AG10803 (cell line): ENCODE measurements at places on chromosomes 11 and 22.

GRCh38 chr11:126338346-126339055 lies 17.0 kb upstream of the ST3GAL4 start:
- no peak for DNase-seq

- DNase-seq: peak; percentile 45
Observed at GRCh38 chr11:120272303-120272702, 32.4 kb downstream of the POU2F3 start.

DNA sequence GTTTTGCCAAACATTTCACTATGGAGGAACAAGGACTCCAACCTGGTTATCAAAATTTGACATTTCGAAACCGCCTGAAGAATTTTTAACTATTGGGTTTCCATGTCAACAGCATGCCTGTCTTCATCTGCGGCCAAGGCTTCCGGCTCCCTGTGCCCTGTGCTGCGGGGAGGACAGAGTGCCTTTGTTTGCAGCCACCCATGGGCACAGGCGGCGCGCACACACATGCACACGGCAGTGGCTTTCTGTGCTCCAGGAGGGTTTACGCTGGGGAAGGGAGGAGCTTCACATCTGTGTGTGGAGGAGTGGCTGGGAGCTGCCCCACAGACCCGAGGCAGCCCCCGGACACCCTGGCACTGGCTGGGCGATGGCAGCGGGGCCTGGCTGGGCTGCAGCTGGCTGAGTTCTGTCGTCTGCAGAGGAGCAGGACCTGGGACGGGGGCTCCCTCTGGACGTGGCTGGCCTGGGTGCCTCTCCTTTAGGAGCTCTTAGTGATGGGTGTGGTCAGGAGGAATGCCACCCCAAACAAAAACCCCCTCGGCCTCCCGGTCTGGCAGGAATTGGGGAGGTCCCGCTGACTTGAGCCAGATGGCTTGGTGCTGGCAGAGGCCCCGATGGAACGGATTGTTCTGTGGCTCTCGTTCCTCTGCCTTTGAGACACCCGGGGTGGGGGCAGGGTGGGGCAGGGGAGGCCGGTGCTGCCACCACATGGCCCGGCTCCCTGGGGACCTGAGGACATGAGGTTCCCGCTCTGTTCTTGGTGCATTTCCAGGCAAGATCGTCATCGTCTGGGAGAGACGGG lies 1290.9 kb downstream of the BRD1 start:
- DNase-seq: peak; percentile 47

GRCh38 chr11:36620246-36620645 lies 22.2 kb upstream of the RAG2 start:
- DNase-seq: no peak

DNA sequence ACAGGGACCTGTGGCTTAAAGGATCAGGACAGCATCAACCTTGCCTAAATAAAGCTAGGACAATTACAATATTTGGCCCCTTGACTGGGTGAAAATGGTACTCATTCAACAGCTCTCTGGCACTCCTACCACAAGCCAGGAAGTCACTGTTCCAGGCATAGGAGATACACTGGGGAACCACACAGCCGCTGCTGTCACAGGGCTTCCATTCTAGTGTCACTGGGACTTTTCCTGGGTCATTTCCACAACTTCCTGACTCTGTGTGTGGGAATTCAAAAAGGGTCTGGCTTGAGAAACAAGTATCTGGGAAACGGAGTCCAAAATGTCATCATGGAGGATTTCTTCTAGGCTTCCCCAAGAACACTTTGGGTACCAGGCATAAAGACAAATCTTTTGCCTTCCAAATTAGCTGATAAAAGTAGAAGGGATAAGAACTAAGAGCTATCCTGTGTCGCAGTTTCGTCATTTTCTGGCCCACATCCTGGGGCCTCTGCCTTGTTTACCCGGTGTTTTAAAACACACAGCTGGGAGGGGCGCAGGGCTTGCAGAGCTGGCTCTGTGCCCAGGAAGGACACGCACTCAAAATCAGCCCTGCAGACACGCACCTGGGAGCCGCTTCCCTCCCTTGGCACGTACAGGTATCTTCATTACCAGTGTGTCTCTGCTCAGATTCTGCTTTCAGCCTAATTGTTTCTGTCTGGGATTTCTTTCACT lies 38.0 kb downstream of the TMEM45B start:
- no peak for DNase-seq

- DNase-seq: no peak
Observed at GRCh38 chr22:25656724-25657123, 85.3 kb upstream of the MYO18B start.

GRCh38 chr11:12675951-12676711 lies 1.9 kb downstream of the TEAD1 start:
- DNase-seq: peak; percentile 55

- DNase-seq: no peak
Observed at GRCh38 chr11:102318469-102318868, 1.2 kb downstream of the BIRC3 start.

DNA sequence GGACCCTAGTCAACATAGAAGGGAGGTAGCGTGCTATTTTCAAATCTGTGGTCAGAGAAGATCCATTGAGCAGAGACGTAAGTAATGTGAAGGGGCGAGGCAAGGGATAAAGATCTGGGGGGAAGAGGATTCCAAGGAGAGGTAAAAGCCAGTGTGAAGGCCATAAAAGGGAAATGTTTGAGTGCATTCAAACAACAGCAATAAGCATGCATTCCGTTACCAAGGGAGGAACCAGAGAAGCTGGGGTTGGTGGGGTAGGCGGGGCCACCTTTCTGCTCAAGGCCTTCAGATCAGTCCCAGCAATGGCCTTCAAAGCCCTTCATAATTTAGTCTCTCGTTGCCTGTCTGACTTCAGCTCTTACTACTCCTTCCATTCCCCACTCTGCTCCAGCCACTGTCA lies 18.4 kb upstream of the SMPD1 start:
- no peak for DNase-seq

DNA sequence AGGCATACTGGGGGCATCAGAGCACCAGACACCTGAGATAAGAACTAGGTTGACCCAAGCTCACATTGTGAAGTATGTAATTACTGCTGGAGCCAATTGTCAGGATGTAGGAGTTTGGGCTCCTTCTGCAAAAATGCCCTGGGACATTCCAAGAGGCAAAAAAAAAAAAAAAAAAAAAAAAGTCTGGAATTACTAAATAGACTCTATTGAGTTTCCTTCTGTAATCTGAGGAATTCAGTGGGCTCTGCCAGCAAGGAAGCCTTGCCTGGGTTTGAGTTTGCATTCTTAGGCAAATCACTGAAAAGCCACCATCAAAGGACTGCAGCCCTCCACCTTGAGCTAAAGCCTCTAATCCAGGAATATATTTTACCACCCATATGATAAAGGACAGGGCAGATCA lies 8.0 kb upstream of the CAVIN3 start:
- peak; percentile 57 for DNase-seq

GRCh38 chr11:132855516-132855915 lies 676.8 kb downstream of the OPCML start:
- no peak for DNase-seq

DNA sequence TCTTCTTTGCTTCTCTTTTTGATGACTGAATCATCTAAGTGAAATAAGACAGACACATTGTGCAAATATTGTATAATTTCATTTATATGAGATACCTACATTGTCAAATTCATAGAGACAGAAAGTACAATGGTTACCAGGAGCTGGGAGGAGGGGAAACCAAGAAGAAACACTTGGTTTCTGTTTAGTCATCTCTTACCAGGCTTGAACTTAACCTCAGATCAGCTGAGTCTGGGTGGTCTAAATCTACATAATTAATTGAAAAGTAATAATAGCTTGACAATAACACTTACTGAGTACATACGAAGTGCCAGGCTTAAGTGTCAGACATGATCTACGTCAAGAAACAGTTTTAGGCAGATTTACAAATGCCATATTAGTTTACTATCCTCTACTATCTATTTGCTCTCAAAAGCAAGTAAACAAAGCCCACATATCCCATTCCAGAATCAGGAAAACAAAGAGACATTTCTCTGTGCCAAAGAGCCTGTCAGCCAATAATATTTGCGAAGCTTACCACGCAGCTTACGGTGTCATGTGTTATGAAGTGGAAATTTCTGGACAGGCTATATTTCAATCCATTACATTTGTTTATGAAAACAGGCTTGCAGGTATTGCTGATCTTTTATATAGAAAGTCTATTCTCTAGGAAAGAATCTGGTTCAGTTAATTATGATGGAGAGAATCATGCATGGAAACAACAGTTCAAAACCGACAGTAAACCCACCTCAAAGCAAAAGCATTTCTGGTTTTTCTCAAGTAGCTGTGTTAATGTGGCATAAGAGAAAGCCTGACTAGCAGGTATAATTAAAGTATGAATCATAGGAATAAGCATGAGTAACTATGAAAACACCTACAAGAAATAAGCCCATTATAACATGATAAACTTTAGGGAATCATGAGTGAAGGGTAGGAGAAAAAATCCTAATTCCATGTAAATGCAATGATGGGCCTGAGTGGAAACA lies 2.7 kb upstream of the ARHGAP42 start:
- DNase-seq: no peak

- DNase-seq: peak; percentile 60
Observed at GRCh38 chr11:119666463-119667131, 62.4 kb downstream of the NECTIN1 start.

DNA sequence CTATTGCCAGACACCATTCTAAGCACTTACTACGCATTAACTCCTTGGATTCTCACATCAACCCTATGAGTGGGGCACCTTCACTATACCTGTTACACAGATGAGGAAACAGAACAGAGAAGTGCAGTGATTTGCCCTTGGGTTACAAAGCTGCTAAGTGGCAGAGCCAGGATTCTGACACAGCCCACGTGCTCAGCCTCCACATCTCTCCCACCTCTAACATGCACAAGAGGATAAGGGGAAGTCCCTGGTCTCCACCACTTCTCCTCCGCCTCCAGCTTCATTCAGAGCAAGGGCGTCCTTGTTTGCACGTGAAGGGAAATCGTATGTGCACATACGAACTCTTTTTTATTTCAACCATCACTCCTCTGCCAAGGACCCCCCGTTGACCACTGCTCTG lies 53.7 kb downstream of the CDON start:
- no peak for DNase-seq

DNA sequence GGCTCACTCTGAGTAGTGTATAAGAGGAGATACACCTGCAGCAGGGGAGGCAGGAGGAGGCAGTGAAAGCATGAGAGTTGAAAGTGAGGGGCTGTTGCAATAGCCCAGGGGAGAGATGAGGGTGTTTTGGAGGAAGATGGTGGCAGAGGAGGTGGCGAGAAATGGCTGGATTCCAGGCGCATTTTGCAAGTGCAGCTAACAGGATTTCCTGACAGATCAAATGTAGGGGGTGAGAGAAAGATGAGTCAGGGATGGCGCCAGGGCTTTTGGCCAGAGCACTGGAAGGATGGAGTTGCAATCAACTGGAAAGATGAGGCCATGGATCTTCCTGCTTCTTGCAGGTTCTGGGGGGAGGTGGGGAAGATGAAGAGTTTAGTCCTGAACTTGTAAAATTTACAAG lies 16.8 kb upstream of the TSPAN18 start:
- peak; percentile 29 for DNase-seq

- no peak for DNase-seq
Observed at GRCh38 chr22:44743247-44743646, 9.1 kb upstream of the ARHGAP8 start.

- DNase-seq: peak; percentile 42
Observed at GRCh38 chr11:94521684-94522083, 9.4 kb downstream of the C11orf97 start.

GRCh38 chr22:50508897-50509296 lies 873 bp downstream of the NCAPH2 start:
- DNase-seq: no peak

DNA sequence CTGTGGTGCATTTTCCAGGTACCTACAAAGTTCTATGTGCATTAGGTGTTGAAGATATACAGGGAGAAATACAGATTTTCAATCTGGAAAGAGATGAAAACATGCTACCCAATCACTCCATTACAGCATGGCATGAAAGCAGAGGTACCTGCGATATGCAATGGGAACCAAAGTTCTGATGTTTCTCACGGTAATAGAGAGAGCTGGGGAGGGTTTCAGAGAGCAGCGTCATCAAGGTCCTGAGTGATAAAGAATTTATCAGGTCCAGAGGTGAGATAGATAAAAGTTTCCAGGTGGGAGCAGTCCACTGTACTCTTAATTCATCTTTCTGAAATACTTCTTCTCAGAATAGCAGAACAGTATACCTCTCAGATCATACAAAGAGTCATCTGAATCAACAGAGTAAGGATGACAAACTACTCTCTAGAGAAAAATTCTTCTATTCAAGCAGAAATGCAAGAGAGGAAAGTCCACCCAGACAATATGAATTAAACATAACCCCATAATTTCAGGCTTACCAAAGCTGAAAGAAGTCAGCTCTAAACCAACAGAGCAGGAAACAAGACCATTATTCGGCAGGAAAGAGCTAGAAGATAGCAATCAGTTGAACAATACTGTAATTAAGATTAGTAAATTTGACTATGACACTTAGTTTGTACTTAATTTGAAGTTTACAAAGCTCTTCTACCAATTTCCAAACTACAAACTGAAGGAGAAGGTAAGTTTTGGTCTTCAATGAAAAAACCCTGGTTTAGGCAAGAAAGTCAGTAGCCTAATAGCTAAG lies 12.8 kb downstream of the CTSC start:
- DNase-seq: no peak

DNA sequence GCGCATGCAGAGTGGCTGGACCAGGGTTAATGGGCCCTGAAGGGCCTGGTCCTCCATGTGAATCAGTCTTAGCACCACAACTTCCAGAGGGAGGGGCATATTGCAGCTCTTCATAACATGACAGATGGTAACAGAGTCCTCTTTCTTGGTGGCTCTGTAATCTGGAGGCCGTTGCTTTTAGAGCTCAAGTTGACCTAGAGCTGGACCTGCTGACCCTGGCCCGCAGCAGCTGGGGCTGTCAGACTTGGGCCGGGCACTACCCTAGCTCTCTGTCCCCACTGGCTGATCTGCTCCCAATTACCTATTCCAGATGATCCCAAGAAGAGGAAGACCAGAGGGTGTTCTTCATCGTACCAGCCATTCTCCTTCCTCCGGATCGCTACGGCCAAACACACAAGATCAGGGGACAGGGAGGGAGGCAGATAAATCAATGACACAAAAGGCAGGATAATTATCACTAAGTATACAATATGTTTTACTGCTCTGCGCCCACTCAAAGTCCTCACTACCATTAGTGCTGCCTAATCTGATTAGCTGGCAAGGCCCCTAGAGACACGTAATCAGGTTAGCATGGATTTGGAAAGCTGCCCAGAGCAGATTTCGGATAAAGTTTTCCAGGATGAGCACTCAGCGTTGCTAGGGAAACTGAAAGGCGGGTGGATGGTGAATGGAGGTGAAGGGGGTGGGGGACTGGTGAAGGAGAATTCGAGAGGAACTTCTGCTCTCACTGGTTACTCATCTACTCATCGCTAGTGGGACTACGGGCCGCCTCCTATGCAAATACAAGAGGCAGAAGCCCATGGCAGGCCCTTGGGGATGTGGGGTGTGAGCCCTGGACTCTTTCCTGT lies 64.5 kb upstream of the PHOX2A start:
- peak; percentile 69 for DNase-seq

GRCh38 chr11:10268746-10269488 lies 25.1 kb downstream of the SBF2 start:
- no peak for DNase-seq
